ENCODE measurements at places on chromosomes 4 and X.

GRCh38 chrX:47507153-47507867 is 24.3 kb upstream of the ZNF41 start:
- DNase-seq, result no peak

- DNase-seq, result no peak
These were observed 252.7 kb downstream of the OPHN1 start for GRCh38 chrX:68180579-68180978.

DNA sequence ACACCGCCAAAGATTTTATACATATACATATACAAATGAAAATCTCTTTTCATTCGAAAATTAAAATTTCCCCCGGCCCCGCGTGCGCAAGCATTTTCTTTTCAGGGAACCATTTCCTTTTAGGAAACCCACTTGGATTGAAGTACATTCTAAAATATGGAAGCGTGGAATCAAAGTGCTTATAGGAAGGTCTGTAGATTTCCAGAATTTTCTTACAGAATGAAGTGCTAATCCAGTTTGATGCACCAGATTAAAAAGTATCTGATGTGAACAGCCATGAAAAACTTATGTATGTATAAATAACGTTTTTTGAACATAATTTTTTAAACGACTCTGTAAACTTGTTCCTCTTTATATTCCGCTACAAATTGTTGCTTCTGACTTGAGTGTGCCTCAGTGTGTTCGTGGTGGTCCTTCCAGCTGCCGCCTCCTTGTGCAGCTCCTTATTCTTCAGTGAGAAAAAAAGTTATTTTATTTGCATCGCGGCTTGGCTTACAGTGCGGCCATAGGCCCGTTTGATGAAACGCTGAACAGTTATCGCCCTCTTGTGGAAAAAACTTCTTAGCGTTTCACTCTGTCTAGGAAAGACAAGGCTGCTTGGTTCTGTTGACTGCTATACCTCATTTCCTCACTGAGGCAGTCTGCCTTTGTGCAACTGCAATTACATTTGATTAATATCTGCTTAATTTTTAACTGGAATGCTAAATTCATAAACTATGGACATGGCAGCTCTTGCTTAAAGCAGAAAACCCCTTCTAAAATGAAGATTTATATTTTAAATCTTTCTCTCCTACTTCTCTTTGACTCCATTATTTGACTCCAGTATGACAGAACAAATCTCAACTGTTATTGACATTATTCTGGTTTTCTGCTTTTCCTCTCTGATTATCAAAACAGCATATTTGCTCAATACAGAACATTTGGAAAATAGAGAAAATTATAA is 4.7 kb upstream of the NKX6-1 start:
- DNase-seq, result no peak

DNA sequence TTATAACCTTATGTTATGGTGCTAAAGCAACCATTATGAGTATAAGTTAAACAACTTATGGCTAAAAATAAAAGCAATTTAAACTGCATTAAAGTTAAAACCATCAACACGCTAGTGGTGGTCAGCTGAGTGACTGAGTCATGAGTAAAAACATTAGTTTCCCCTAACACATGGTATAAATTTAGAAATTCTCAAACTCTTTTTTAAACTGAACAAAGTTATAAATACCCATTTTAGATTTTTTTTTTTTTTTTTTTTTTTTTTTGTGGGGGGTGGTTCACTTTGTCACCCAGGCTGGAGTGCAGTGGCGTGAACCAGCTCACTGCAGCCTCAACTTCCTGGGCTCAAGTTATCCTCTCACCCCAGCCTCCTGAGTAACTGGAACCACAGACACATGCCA is 5.4 kb upstream of the BBS7 start:
- no peak for DNase-seq

DNA sequence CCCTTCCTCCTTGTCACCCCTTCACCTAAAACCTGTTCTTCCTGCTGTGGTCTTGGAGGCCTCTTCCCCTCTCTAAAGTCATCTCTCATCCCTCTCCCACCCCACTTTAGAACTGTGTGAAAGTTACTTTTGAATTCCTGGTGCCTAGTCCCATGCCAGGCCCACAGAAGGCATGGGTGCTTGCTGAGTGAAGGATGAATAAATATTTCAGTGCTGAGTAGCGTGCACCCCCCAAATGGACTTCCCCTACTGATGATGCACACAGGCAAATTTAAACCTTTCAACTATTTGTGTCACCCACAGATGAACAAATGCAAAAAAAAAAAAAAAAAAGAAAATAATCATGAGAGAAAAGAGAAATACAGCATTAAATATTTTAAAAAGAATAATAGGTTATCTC is 19.8 kb downstream of the PSMD10 start:
- no peak for DNase-seq

- no peak for DNase-seq
These were observed 183.7 kb downstream of the SOWAHB start for GRCh38 chr4:76714226-76714625.

- DNase-seq, result no peak
These were observed 4.2 kb downstream of the TCEAL6 start for GRCh38 chrX:102138064-102138463.

- DNase-seq, result no peak
These were observed 177.4 kb upstream of the LEF1 start for GRCh38 chr4:108345862-108346817.

DNA sequence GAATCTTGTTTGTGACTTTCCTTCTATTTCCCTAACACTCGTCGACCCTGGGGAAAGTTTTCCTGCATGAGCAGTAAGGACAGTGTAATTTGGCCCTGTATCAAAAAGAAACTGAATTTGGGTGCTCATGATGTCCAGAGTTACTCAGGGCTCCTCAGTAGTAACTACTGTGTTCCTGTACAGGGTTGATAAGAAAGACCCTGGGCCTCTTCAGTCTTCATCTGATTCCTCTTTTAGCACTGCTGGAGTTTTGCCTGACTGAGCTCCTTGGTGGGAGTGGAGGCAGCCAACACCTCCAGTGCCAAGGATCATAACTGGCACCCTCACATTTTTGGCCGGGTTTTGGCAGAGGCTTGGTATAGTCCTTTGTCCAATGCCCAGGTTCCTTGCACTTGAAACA is 7.1 kb upstream of the AREG start:
- DNase-seq, result no peak

DNA sequence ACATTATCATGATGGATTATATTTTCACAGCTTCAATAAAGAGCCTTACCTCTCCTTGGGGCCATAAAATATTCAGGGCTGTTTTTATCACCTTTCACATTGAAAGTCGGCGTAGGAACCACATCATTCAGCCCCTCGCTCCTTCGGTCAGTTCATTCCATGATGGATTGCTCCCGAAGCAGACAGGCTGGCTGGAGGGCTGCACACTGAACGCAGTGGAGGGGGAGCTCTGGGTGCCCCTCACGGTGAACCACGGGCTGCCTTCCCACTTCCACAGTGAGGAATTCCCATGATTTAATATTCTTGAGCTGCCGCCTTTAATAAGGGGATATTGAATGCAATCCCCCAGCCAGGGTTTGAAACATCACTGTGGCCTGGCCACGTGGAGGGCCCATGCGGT is 16.0 kb downstream of the PPP2R2C start:
- no peak for DNase-seq

DNA sequence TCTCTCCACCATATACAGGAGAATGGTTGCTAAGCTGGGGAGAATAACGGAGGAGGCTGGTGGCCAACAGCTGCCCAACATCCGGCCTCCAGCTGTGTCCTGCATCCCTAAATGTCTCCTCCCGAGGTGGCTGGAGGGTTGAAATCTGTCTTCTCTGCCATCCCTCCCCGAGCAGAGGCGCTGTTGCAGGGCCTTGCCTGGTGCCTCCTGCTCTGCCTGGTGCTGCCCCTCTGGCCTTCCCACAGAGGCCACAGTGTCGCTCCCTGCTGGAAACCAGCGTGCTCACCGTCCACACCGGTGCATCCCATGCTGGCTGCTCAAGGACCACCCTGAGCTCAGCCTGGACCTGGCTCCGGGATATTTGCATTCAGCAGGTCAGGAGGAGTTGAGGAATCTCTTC is 115.2 kb downstream of the ENPP6 start:
- no peak for DNase-seq

DNA sequence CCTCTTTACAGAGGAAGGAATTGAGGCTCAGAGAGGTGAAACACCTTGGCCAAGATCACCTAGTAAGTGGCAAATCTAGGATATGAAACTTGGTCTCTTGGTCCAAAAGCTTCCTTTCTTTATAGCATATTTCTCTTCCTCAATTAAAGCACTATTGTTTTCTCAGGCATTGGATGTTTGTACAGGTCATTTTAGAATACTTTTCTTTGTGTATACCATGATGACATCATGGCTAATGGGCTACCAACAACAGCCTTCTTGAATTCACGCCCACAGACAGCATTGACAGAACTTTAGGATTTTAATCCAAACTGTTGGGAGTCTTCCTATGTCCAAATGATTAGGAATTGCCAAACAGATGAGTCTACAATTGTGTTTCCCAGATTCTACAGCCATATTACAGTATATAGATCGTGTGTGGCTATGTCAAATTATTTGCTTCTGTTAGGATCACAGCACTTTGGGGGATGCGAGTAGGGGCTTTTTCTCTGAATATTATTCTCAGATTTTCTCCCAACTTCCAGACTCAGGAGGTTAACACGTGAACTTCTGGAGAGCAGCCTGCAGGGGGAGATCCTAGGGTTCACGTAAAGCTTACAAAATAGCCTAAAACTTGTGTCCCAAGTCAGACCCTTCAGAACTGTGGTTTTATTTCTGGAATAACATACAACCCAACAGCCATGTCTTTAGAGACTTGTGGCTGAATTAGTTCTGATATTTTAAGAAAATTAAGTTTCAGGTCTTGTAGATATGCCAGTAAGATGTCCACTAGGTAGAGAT is 191.8 kb downstream of the SHROOM3 start:
- DNase-seq, result no peak

- DNase-seq, result no peak
These were observed 30.4 kb downstream of the ADH7 start for GRCh38 chr4:99404595-99405287.

- no peak for DNase-seq
These were observed 125.5 kb downstream of the SPRY1 start for GRCh38 chr4:123522081-123522480.

GRCh38 chrX:103413705-103414387 is 37.5 kb downstream of the BEX3 start:
- DNase-seq, result no peak
